ENCODE measurements at places on chromosomes 6 and 20. TPM values are rescaled to one million over a fixed set of nuclear protein-coding genes. Genes with fewer than 3 reads are reported as not detected.

Gene ABHD16B
- polyA plus RNA-seq: not detected

Gene PRPF6
- polyA plus RNA-seq: 34.1 TPM

Gene TRIM40
- polyA plus RNA-seq: not detected

Gene CALHM4
- not detected for polyA plus RNA-seq

Gene SLC4A11
- 0.29 TPM for polyA plus RNA-seq

Gene PNRC1
- 29.7 TPM for polyA plus RNA-seq

Gene DDX43
- polyA plus RNA-seq: 1.1 TPM

Gene LINC00237
- polyA plus RNA-seq: not detected

Gene FAM8A1
- polyA plus RNA-seq: 11.1 TPM

Gene HS3ST5
- not detected for polyA plus RNA-seq

Gene PKIB
- polyA plus RNA-seq: 2.7 TPM

Gene HLA-DMA
- polyA plus RNA-seq: 55.4 TPM

Gene SNX9
- 15.9 TPM for polyA plus RNA-seq

Gene HLA-G
- polyA plus RNA-seq: not detected

Gene MEP1A
- polyA plus RNA-seq: not detected

Gene OR2H1
- polyA plus RNA-seq: not detected

Gene TMEM200A
- 0.74 TPM for polyA plus RNA-seq

Gene ID4
- 34.0 TPM for polyA plus RNA-seq

Gene C6orf15
- polyA plus RNA-seq: not detected

Gene CCN6
- polyA plus RNA-seq: not detected

Gene CST4
- polyA plus RNA-seq: not detected

Gene TCF15
- 4.5 TPM for polyA plus RNA-seq

Gene ZSWIM1
- polyA plus RNA-seq: 3.0 TPM

Gene HLA-DPA1
- polyA plus RNA-seq: 50.7 TPM

Gene DNAAF9
- polyA plus RNA-seq: 10.1 TPM

Gene POM121L2
- polyA plus RNA-seq: not detected

Gene BLCAP
- polyA plus RNA-seq: 86.8 TPM

Gene MUCL3
- 0.08 TPM for polyA plus RNA-seq

Gene PGC
- polyA plus RNA-seq: 1,282 TPM

Gene TRIM15
- not detected for polyA plus RNA-seq

Gene NRSN1
- 0.06 TPM for polyA plus RNA-seq

Gene NKAIN2
- not detected for polyA plus RNA-seq

Gene KCNB1
- polyA plus RNA-seq: 1.3 TPM

Gene GGTLC1
- polyA plus RNA-seq: 0.39 TPM

Gene PTPRK
- polyA plus RNA-seq: 3.1 TPM

Gene VIP
- polyA plus RNA-seq: 11.0 TPM

Gene EPPIN
- polyA plus RNA-seq: not detected

Gene C4A
- 112 TPM for polyA plus RNA-seq

Gene OLIG3
- polyA plus RNA-seq: not detected

Gene HEBP2
- polyA plus RNA-seq: 273 TPM

Gene GDAP1L1
- 0.06 TPM for polyA plus RNA-seq

Gene VSX1
- polyA plus RNA-seq: not detected

Gene HLA-DRB1
- polyA plus RNA-seq: 30.5 TPM

Gene PARD6B
- 0.43 TPM for polyA plus RNA-seq

Gene TFAP2B
- polyA plus RNA-seq: not detected

Gene OR12D3
- polyA plus RNA-seq: not detected

Gene PSORS1C2
- not detected for polyA plus RNA-seq

Gene ARHGAP18
- 7.6 TPM for polyA plus RNA-seq

Gene KHDRBS2
- polyA plus RNA-seq: 0.03 TPM

Gene EFCAB8
- polyA plus RNA-seq: not detected

Gene SLC35D3
- 0.06 TPM for polyA plus RNA-seq

Gene POU3F2
- polyA plus RNA-seq: not detected

Gene SNX5
- polyA plus RNA-seq: 74.8 TPM

Gene FABP7
- 0.08 TPM for polyA plus RNA-seq

Gene ADGRF5
- polyA plus RNA-seq: 21.3 TPM

Gene GLP1R
- 0.04 TPM for polyA plus RNA-seq

Gene CRISP1
- polyA plus RNA-seq: not detected

Gene SCUBE3
- 0.11 TPM for polyA plus RNA-seq

Gene SIRPD
- polyA plus RNA-seq: 0.27 TPM

Gene C6orf163
- 0.34 TPM for polyA plus RNA-seq
